ENCODE measurements at places on chromosomes 3 and 15. TPM values are rescaled to one million over a fixed set of nuclear protein-coding genes. Genes with fewer than 3 reads are reported as not detected.

- no peak for ATAC-seq
Measured at GRCh38 chr3:114660808-114661207, 367.0 kb downstream of the TIGIT start.

The CX3CR1 gene
- total RNA-seq, result 0.84 TPM

DNA sequence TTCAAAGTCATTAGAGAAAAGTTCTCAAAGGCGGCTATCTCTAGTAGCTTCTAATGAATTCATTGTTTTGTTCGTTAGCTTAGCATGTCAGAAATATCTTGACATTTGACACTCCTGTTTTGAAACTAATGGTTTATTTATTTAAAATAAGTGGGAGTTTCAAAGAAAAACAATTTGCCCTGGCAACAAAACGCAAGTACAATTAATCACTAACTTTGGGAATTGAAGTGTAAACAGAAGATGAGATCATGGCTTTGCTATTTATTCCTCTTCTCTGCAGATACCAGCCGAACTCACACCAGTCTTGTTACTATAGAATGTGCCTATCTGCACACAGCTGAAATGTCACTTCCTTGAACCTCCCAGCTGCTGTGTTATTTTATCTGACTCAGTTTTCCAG, 27.5 kb downstream of the MASP1 start:
- no peak for ATAC-seq

GRCh38 chr15:50256188-50257041, 9.1 kb downstream of the HDC start:
- ATAC-seq, result peak; percentile 40

DNA sequence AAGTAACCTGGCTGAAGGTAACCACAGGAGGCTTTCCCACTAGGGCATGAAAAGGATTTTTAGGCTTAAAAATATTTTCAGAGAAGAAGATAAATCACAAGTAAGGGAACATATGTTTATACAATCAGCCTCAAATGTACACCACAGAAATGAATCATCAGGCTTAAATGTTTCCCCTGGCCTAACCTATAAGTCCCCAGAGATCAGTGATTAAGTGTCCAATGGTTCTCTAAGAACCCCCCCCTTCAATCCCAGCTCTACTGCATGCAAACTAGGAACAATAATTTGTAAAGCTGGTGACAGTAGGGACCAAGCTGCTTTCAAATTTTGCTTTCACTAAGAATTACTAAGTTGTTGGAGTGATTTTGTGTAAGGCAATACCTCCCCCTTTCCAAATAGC, 431.6 kb upstream of the LMCD1 start:
- no peak for ATAC-seq

The OR5K2 gene
- total RNA-seq, result not detected

DNA sequence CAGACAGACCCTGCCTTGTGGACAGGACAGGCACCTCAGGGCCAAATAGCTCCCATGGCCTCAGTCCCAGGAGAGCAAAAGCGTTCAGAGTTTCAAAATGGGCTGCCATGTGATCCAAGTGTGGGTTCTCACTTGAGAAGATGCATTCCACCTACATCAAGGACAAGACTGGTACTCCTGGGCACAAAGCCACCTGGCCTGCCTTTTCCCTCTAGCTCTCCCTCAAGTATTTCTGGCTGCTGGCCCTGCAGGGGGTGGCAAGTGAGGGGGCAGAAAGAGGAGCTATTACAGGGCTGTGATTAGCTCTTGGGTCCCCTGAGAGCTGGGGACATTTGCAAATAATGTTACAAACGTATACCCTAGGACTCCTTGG, 6.5 kb upstream of the COL7A1 start:
- ATAC-seq, result no peak

GRCh38 chr3:197298945-197299854, 788 bp upstream of the DLG1 start:
- ATAC-seq, result peak; percentile 62

DNA sequence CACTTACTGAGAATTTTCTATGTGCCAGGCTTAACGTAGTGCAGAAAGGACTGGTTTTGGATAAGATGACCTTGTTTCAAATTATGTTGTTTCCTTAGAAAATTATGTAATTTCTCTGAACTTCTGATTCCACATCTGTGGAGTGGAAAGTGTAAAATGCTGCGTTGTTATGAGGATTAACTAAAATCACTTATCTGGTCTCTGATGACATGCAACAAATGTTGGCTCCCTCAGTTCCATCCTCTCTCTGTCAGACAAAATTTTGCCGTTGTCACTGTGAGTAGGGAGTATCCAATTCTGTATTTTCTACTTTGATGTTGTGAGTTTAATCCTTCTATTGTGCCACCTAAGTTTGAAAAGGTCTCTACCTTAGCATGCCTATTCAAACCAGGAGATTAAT, 175.5 kb downstream of the KCNMB2 start:
- ATAC-seq, result no peak

DNA sequence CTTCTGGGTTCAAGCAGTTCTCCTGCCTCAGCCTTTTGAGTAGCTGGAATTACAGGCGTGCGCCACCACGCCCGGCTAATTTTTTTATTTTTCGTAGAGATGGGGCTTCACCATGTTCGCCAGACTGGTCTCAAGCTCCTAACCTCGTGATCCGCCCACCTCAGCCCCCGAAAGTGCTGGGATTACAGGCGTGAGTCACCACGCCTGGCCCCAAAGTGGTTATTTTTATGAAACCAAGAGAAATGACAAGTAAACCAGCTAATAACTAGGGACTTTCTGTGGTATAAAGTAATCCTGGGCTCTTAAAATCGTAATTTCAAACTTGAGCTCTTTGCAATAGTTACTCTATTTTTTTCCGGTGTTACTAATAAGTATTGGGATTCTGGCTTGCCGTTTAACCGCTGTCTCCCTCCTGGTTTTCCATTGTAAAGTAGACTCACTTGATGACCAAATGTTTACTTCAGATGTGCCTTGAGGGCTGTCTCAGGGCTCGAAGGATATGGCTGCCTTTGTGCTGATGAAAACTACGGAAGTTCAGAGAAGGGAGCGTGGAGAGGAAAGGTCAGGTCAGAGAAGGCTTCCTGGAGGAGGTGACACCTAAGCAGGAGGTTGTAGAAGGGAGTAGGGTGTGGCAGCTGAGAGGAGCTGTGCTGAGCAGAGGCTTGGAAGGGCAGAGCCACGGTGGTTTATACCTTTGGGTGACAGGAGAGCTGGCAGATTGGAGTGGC, 4.2 kb downstream of the ZSCAN2 start:
- no peak for ATAC-seq

DNA sequence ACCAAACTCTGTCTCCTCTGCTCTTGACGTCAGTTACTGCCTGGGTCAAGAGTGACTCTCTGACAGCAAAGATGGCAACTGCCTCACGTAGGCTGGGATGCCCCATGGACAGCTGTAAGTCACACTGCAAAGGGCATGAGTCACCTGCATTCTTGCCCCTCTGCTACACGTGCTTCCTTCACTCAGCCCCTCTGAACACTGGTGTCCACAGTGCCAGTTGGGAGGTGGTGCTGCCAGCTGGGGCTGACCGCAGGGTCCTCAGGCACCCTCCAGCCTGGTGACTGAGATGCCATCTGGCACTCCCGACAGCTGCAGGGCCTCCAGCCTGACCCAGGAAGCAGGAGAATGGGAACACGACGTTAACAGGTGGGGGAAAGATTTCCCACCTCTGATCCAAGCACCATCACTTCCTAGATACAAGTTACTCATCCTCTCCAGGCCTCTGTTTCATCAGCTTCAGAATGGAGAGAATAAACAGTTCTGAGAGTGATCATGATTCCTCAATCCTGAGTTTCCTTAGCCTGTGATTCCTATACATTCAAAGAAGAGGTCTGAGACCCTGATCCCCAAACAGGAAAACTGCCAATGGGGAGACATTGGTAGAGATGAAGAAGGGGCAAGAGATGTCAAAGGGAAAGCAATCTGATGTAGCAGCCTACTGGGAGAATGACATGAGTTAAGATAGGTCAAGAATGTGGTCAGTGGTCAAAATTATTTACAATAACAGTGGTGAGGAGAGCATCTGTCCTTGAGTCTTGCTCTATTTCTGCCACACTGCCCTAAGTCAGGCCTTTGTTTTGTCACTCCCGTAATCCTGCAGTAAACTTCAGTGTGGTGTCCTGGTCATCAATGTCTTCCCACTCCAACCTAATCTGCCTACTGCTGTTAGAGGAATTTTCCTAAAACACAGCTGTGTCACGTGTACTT, 86.1 kb upstream of the BCL6 start:
- peak; percentile 24 for ATAC-seq

GRCh38 chr3:138394156-138394555, 40.3 kb upstream of the ESYT3 start:
- no peak for ATAC-seq

GRCh38 chr3:140767566-140767965, 89.7 kb downstream of the TRIM42 start:
- no peak for ATAC-seq

The ANKRD34C gene
- total RNA-seq, result not detected

DNA sequence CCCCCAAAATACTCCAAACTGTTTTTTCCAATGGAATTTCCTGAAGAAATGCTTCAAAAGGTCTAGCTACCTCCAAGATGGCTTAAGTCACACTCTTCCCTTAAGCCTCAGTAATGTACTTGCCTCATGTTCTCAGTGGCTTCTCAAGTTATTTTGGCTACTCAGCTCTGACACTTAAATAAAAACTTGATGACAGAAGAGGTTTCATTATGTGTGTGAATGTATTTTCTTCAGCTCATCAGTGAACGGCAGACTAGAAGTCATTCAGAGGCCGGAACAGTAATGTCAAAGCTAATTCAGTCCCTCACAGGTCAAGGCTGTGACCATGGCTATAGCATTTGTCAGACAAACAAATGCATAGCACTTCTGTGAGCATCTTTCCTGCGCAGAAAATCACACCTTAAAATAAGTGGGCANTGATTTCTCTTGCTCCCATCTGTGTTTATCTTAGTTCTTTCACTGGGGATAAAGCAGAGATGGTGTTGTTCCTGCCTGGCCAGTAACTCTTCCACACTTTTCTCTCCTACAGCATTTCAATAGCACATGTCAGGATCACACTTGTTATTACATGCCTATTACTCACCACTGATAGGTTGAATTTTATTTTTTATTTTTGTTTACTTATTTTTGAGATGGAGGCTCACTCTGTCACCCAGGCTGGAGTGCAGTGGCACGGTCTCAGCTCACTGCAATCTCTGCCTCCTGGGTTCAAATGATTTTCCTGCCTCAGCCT, 68.5 kb upstream of the PLCL2 start:
- ATAC-seq, result no peak

DNA sequence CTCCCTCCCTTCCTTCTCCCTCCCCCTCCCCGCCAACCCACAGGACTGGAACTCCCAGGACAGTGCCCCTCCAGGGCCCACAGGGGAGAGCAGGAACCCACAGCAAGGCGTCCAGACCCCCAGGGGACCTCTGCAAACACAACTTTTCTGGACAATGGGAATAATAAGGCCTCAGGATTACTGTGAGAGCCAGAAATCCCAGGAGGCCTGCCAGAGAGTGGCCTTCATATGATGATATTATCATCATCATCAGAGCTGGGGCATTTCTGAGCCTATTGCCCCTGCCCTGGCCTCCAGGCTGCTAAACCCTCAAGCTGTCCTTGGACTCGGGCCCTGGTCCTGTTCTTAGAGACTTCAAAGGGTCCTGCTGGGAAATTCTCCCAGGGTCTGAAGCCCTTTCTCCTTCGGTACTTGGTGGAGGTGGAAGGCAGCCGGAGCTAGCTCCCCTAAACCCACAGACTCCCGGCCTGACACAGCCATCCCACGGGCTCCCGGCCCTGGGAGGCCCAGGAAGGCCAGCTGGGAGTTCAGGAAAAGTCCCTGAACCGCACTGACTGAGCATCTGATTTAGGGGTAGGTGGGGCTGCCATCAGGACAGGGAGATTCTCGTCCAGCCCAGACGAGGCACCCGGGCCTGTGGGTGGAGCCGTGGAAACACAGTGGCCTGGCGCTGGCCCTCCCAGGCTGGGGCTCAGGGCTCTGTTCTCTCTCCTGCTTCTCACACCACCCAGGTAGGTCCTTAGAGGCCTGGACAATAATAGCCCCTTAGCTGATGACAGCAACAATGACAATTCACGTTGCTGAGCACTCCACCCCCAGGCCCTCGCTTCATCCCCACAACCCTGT, 4.9 kb downstream of the CALML4 start:
- no peak for ATAC-seq

GRCh38 chr3:11499144-11499543, 144.6 kb downstream of the VGLL4 start:
- peak; percentile 28 for ATAC-seq

The GOLGA8R gene
- 1.8 TPM for total RNA-seq

- ATAC-seq, result no peak
Measured at GRCh38 chr3:101853982-101854381, 4.7 kb downstream of the NFKBIZ start.

GRCh38 chr3:172102123-172102882, 62.9 kb downstream of the FNDC3B start:
- peak; percentile 49 for ATAC-seq

The HCLS1 gene
- total RNA-seq, result 5.1 TPM

The ZNF501 gene
- total RNA-seq, result 1.1 TPM

DNA sequence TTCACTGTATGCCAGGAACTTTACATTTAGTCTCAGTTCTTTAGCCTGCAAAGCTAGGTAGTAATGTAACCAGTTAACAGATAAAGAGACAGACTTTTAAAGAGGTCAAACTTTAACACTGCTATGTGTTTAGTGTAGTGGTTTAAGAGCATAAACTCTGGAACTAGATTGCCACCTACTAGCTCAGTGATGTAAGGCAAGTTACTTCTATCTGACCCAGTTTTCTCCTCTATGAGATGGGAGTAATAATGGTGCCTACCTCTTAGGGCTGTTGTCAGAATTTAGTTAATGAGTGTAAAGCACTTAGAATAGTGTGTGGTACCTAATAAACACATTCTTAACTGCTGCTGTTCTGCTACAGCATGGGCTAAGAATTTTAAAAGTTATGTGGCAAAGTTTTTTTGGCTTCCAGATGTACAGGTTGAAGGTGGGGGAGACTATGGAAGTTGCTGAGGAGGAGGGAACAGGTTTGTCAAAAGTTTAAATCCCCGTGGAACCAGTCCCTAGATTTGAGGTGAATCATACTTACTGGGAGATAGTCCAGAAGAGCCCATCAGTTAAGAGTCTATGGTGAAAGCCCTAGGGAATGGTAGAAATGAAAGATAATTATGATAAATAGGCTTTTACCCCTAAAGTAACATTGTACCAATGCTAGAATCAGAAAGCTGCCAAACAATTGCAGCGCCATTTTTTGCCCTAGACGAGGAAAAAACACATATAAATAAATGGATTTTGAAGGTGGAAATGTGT, 13.9 kb downstream of the TSC22D2 start:
- peak; percentile 79 for ATAC-seq

DNA sequence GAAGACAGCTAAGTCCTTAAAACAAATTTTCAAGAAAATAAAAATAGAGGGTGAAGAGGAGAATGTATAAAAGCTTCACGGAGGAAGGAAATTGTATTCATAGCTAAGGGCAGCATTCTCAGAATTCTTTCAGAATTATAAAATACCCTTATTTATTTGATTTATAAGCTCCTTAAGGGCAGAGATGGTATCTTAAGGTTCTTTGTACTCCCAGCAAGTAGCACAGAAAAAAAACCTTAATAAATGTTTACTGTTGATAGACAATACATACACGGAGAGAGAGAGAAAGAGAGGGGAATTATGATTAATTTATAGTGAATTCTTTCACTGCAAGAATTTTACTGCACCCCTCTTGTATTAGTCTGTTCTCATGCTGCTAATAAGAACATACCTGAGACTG, 375.6 kb upstream of the CCDC54 start:
- no peak for ATAC-seq
